ENCODE measurements at places on chromosomes 6 and 20.

- no peak for DNase-seq
These were observed 71.2 kb upstream of the EMILIN3 start for GRCh38 chr20:41437836-41438235.

DNA sequence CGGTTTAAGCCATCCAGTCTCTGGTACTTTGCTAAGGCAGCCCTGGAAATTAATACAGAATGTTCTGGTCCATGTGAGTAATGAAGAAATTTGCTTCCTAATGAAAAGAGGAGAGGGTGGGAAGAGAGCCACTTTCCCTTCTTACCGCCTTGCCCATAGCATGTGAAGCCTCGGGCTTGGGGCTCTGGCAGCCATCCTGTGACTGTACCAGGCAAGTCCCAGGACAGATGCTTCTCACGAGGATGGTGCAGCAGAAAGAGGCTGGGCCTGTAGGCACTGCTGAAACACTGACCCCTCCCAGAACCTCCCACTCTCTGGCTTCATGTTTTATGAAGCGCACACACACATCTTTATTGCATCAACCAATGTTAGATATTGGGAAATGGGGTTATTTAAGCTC lies 74.8 kb downstream of the IYD start:
- DNase-seq: no peak

DNA sequence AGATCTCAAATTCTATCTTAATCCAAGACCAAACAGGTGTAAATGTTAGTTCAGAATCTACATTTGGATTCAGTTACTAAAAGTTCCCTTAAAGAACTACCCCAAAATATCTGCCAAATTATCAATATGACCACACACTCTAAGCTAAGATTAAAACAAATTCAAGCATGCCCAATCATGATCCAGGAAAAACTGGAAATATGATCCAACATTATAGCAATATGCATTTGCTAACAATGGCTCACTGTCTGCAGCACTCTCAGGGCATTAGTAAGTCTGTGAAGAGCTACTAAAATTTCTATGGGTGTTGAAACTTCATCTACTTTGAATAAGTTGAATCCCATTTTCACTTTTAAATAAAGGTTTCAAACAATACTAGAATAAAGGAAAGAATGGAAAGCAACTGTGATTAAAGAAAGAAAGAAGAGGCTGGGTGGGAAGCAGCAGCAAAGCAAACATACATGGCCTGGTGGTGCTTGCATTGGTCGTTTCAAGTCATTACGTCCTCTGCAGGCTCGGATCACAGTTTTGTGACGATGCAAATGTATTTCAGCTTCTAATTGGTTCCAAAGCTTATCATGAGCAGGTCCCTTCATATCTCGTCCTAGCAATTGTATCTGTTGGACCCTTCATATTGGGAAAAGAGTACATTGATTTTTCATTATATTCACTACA lies 29.2 kb downstream of the GOPC start:
- no peak for DNase-seq

DNA sequence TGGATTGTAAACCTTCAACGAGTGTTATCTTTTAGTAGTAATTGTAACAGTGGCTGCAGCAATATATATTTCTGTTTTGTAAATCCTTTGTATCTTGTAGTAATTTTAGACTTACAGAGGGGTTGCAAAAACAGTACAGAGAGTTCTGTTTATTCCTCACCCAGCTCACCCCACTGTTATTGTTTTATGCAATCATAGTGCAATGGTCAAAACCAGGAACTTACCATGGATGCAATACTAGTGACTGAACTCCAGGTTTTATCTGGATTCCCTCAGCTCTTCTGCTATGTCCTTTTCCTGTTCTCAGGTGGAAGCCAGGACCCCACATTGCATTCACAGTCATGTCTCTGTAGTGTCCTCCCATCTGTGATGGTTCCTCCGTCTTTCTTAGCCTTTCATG lies 42.5 kb upstream of the NKX2-2 start:
- no peak for DNase-seq

DNA sequence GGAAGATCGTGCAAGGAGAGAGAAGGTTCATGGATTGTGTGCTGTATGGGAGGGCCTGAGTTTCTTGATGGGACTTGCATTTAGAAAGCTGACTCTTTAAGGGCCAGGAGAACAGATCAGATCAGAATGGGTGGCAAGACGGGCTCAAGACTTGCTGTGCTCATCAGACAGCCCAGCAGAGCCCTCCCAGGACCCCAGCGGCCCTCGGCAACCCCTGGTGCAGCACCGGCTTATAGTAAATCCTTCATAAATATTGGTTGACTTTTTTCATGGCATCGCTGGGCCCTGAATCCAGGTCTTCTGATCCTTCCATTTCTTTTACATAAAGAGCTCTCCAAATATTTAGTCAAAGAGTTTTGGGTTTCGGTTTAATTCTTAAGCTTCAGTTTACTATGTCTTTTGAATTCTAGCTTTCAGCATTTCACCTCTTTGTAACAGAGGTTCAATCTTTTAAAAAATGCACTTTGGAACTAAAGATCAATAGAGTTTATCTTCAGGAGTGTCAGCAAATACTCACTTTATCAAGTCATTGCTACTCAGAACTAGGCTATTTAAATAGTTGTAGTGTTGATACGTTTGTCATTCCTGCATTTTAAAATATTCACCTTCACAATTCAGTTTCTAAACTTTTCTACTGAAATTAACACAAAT lies 205.6 kb downstream of the ZDHHC14 start:
- DNase-seq: no peak

DNA sequence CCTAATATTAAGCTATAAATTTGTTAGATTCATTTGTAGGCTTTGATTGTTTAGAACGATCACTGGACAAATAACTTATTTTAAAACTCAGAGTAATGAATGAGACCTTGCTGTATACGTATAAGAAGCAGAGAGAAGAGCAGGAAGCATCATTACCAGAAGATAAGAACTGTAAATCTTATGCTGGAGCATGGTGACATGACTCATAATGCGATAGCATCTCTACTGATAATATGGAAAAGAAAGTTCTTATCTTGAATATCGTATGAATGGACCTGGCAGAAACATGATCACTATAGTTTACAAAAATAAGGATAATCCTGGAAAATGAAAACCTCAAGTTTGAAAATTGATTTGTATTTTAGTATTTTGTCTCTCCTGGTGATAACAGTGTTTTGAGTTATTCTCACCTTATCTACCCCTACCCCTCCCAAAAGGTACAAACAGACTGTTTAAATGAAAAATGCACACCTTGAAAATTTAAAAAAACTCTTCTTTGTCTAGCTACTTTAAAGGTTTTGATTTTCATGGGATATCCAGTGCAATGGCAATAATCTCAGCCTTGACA lies 2.0 kb upstream of the ZSCAN26 start:
- no peak for DNase-seq
